ENCODE measurements at places on chromosomes 4 and X.
A peak's percentile ranks its signal among the peaks of the same experiment; 100 is the strongest.

GRCh38 chr4:140094438-140095420, 59.3 kb downstream of the MAML3 start:
- DNase-seq, result no peak

DNA sequence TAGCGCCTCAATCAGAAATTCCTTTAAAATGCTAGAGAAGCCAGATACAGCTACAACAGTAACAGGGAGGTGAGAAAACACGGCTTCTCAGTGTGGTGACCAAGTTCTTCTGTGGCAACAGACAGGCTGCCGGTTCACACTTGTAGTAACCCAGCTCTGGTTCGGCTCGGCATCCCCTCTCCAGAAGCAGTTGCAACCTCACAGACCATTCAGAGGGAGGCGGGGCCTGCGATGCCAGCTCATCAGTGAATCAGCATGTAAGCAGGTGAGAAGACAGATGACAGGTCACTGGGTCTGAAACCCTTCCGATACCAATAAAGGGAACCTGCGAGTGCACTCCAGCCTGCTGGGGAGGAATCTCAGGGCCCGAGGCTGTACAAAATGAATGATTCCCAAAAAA, 251.0 kb downstream of the KCNIP4 start:
- DNase-seq, result no peak

- DNase-seq, result no peak
These were observed 24.1 kb upstream of the VCX3A start for GRCh38 chrX:6558979-6559378.

DNA sequence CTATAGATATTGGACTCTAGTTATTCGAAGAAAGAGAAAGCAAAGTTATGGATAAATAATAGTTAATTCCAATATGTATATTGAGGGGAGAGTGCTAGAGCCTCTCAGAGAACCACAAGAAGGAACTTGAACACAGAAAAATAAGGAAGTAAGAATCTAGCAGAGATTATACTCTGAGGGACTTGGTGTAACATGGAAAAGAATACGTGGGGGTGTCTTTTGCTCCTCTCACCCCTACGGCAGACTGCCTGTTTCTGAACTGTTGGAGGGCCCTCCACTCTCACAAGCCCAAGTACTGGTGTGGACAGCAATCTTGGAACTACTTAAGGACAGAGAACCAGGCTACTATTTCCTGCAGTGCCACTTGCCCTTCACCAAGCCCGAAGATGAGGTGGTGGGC, 1174.4 kb upstream of the PCDH10 start:
- no peak for DNase-seq

DNA sequence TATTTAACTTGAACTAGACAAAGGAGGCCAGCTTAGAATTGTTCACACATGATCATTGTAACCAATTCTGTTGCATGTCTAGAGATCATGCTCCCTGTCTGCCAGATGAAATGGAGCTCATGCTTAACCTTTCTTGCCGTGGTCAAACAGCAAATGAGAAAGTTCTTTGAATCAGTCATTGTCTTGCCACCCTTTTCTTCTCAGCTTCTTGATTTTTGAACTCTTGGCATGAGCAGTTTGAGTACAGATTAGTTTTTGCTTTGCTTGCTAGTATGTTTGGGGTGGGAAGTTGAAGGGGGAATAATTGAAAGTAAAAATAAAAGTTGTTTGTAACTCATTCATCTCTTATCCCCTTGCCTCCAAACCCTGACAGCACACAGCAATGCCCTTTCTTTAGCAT, 4.7 kb downstream of the MTM1 start:
- no peak for DNase-seq

DNA sequence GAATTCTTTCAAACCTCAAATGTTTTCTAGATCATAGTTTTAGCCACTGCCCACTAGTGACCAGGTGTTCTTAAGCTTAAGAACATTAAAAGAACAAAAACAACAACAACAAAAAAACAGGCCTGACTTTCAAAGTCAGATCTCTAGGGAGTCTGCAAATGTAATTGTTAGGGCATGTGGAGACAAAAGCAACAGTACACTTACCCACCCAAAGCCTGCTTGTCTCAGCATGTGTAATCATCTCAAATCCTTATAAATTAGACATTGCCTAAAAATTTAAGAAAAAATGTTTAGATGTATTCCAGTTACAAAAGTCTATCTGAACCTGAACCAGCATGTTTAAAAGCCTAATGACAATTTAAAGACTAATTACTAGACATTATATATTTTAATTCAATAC, 79.9 kb downstream of the SLC7A11 start:
- no peak for DNase-seq

DNA sequence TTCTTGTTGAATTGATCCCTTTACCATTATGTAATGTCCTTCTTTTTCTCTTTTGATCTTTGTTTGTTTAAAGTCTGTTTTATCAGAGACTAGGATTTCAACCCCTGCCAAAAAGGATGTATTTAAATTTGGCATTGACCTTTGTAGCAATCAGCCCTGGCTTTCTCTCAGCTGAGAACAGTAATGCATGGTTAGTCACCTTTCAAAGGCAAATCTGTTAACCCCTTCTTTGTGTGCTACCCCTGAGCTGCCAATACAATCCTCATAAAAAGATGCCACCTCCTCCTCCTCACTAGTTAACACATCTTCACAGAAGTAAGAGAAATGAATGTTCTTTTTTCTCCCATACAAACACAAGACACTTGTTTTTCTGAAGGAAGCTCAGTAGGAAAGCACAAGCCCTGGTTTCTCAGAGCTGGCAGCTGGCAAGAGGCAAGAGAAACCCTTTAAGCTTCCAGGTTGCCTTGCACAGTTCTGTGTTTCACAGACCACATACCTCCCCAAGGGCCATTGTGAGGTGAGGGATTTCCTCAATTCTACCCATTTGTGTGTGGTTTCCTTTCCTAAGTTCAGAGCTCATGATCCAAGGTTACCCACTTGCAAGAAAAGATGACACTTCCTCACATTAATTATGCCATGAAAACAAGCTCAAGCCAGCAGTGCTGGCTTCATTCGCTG, 122.6 kb downstream of the RCHY1 start:
- no peak for DNase-seq

DNA sequence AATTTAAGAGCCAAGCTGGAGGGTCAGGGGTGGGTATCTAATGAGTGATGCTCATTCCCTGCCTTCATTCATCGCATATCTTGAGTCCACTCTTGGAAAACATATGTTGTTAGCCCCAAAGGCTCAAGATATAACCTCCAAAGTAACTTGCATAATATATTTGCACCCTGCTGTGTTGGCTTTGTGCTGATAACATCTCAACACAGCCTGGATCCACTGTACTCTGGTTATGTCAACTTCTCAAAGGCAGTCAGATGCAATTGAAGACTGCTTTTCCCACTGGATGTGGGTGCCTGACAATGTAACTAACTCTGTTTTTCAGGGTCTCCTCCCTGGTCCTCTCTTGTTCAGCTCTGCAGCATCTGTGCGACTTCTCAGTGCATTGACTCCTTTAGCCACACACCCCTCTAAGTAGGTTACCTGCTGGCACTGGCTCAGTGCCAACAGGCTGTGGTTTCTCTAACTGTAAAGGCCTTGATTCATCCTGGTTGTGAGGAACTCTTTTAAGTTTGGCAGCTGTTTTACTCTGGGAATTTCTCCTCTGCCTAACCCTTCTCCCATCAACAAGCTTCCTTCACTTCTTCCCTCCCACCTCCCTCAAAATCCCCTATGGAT, 28.1 kb downstream of the SLC16A2 start:
- peak; percentile 12 for DNase-seq

GRCh38 chr4:178329226-178329872, 887.1 kb upstream of the AGA start:
- no peak for DNase-seq

DNA sequence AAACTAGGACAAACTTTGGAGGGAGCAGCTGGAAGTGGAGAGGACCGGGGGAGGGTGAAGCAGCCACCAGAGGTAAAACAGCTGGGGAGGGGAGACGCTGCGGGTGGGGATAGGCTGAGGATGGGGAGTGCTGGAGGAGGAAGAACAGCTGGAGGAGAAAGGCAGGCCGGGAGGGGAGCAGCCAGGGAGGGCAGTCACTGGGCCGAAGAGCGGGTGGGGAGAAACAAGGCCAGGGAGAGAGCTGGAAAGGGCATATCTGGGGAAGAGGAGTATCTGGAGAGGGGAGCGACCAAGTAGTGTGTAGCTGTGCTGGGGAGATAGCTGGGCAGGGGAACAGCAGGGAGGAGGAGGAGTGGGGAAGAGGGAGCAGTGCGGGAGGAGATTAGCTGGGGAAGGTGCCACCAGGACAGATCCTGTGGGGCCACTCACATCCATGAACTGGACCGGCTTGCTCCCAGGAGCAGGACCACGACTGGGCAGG, 2.7 kb downstream of the SLC38A5 start:
- no peak for DNase-seq

DNA sequence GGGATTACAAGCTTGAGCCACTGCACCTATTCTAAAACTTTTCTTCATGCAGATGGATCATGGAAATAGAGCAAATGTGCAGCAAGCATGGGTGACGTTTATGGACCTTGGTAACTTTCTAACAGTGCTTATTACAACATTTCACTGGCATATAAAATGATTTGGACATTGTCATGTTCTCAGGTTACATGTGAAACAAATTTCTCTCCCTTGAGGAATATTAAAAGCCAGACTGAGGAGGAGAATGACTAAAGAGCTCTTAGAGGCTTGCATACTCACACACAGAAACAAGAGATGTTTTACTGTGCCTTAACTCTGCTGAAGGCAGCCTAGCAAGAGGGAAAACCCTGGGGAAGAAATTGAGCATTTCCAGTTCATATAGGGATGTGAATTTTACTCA, 38.6 kb upstream of the GPR101 start:
- no peak for DNase-seq

DNA sequence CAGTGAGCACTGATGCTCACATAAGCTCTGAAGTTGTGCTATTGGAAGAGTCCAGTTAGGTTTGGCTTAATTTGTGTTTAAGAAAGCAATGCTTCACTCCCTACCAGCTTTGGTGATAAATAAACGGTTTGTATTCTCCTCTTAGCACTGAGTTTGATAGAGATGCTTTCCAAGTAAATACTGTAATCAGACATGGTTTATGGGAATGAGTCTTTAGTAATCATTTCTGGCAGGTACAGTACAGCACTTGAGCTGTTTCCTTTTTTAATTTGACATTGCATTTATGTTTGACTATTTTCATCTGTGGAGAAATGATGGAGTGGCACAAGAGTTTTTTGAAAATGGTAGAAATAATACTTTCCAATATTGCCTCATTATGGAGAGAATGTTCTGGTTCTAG, 455.3 kb downstream of the ACTRT1 start:
- no peak for DNase-seq

GRCh38 chr4:81913427-81913879, 441.7 kb upstream of the RASGEF1B start:
- no peak for DNase-seq

- DNase-seq, result no peak
These were observed 11.6 kb downstream of the IL15 start for GRCh38 chr4:141647966-141648365.

GRCh38 chrX:107684956-107685385, 56.7 kb downstream of the PRPS1 start:
- DNase-seq, result no peak

- DNase-seq, result no peak
These were observed 1626.0 kb upstream of the TENM3 start for GRCh38 chr4:180617196-180617595.

DNA sequence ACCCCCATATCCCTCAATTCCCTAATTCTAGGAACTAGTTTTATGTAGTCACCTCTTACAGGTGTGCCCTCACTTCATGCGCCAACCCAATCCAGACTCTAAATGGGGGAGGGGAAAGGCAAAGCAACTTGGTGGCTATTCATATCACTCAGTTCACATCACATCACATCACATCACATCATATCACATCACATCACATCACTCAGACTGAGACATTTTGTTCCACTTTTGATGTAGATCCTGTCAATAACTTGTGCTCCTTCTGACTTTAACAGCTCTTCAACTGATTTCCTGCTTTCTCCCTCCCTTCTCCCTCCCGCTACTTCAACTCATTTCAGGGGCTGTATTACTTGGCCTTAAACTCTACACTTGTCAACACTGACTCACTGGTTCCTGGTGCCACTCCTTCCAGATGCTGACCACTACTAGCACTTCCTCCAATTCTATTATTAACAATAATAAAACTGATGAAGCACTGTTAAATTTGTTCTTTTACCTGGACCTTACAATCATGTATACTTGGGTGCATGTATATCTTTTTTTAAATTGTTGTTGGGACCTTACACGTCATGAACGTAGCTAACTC, 29.1 kb upstream of the PLS3 start:
- no peak for DNase-seq

- no peak for DNase-seq
These were observed 526.7 kb downstream of the PCDH7 start for GRCh38 chr4:31246856-31247255.

DNA sequence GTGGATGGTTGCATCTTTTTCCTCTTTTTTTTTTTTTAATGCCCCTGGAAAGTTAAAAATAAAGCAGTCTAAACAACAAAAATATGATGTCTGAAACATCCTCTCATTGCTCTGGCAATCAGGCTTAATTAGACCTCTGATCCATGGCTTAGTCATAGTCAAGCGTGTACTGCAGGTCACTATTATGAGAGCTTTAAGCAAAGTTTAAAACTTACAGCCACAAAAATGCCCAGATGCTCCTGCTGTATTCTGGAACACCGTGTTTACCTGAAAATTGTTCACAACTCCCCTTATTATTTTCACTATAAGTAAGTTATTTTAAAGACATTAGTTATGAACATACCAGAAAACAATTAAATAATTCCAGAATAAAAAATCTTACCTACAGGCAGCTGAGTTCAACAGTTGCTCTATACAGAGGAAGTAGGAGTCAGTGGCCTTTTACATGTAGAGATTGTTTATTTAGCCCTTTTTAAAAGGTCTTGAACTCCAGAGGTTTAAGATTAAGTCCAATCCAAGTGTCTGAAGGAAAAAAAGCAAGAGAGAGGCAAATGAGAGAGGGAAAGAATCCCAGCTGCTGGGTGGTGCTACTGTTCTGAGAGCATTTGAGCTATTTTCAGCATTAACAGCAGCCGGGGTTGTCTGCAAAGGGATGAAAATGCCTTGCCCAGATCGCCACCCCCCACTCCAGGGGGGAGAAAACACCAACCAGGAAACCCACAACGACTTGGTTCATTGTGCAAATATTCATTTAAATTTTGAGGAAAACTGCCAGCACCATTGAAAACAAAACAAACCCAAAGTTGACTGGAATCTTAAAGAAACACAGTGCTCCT, 36.9 kb downstream of the SORBS2 start:
- peak; percentile 63 for DNase-seq

DNA sequence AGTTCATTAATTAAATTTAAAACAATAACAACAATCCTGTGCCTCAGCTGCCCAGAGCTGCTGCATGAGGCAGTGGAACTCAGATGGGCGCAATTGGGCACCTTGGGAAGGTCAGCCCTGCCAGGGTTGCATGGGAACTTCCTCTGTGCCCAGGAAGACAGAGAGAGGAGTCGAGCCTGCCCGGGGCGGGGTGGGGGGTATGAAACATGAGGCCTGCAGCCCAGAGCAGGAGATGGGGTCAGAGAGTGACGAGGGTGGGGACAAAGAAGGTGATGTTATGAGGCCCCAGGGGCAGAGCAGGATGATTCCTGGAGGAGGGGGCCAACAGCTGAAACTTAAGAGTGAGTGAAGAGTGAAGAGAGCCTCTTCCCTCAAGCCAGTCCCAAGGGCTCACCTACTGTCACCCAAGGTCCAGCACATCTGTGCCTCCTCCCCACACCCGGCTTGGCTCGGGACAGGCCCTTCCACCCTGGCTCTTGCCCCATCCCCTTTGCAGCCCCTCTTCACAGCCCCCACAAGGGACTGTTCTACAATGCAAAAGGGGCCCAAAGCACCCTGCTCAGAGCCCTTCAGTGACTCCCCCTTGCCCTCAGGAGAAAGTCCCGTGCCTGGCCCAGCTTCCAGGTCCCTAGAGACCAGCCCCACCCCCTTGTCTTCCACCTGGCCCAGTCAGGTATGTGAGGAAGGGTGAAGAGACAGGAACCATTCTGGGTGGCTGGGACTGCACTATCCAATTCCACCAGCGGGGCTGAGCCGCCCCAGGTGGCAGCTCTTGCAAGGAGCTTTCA, 31.4 kb downstream of the HMX1 start:
- DNase-seq, result no peak

Data from brain pericyte (primary cell).